ENCODE measurements at places on chromosomes 7 and 10.

- DNase-seq = no peak
These were observed 122.7 kb upstream of the TMEM72 start for GRCh38 chr10:44788147-44789129.

GRCh38 chr7:116228241-116228640 is 17.9 kb downstream of the TES start:
- no peak for DNase-seq

- peak; percentile 51 for DNase-seq
These were observed 6.6 kb downstream of the DMBT1 start for GRCh38 chr10:122567056-122567660.

GRCh38 chr7:69436946-69437345 is 161.3 kb upstream of the AUTS2 start:
- DNase-seq = no peak

DNA sequence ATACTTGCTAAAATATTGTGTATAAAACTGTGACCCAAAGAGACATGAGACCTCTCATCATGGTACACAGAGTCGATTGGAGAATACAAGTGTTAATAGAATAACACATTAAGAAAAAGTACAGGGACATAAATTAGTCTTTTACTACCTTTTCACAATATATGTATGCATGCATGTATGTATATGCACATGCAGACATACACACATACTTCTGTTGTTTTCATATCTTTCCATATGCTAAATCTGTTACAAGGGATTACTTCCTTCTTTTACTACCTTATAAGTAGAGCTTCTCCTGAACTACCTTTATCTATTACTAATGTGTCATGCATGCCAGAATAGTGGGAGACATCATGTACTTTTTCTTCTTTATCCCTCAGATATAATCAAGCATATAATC is 131.6 kb downstream of the GPR158 start:
- DNase-seq = no peak

- DNase-seq = no peak
These were observed 3.5 kb upstream of the MYOZ1 start for GRCh38 chr10:73644767-73645166.

DNA sequence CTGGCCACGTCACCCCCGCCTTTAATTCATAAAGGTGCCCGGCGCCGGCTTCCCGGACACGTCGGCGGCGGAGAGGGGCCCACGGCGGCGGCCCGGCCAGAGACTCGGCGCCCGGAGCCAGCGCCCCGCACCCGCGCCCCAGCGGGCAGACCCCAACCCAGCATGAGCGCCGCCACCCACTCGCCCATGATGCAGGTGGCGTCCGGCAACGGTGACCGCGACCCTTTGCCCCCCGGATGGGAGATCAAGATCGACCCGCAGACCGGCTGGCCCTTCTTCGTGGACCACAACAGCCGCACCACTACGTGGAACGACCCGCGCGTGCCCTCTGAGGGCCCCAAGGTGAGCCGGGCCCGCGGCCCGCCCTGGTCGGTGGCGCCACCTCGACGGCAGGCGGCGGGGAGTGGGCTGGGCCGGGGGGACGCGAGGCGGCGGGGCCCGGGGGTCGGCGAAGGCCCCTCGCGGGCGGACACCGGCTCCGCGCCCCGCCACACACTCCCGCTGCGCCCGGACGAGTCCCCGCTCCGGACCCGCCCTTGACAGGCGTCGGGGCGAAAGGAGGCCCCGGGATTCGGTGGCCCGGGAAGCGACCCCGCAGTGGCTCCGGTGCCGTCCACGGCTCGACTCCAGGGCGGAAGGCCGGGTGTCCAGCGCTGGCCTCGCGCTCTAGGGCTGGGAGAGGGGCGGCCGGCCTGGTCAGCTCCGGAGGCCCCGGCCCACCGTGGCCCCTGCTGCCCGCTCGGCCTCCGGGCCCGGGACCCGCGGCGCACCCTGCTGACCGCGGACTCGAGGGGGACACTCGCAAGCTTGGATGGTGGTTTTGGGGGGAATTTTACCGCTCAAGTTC is 557 bp downstream of the BAG3 start:
- peak; percentile 32 for DNase-seq

DNA sequence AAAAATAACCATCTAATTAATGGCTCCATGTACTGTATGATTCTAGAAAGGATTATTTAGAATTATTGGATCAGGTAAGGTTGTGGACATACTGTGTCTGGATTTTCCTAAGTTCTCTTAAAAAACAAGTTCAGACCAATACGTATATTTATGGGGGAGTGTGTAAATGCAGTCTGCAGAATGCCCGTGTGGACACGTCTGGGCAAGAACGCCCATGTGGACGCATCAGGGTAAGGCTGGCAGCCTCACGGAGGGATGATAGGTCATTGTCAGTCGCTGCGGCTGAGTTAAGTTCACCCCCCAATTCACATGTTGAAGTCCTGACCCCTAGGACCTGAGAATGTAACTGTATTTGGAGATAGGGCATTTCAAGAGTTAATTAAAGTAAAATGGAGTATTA is 160.0 kb upstream of the SHH start:
- no peak for DNase-seq

DNA sequence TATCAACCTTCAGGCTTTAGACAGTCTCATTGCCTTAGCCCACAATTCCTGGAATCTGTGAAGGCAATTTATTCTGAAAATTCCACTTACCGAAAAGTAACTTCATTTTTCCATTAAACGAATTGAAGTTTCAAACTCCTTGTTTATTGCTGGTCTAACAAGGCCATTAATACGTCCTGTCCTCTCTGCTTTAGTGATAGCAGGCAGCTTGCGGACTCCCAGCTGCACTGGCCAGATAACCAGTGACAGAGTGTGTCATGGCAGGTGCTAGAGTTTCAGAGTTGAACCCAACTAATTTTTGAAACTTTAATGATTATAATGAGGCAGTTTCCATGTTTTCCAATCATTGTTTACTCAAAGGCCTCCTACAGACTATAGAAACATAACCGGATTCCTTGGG is 31.1 kb downstream of the LOXL4 start:
- DNase-seq = no peak

DNA sequence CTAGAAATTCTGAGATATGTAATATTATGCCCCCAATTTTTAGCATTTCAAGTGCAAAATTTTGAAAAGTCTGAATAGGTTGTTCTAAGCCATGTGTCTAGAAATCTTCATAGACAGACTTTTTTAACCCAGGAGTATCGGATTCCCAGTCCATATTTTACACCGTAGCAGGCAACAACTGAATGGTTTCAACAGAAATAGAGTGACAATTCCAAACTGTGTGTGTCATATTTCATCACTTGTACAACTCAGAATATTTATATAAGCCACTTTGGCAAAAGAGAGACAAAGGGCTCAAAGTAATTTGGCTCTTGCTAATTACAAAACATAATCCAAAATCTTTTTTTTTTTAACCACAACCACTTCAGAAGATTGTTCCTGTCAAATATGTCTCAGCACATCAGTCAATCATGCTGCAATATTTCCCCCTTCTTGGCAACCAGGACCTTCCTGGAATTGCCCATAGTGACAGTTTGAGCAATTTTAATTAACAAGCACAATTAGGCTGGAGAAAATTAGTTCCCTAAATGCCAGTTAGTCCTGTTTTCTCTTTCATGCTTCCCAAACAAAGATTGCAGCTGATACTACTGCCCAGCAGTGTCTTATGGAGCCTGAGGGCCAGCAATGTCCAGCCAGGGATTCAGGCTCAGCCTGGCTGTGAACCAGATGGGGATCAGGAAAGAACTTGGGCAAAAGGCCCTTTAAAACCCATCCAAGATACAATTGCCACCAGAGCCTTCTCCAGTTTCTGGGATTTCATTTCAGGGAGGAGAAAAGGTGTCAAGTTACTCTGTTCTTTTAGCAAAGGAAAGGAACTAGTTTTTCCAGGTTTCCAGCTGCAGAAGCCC is 533.3 kb upstream of the GHITM start:
- no peak for DNase-seq

DNA sequence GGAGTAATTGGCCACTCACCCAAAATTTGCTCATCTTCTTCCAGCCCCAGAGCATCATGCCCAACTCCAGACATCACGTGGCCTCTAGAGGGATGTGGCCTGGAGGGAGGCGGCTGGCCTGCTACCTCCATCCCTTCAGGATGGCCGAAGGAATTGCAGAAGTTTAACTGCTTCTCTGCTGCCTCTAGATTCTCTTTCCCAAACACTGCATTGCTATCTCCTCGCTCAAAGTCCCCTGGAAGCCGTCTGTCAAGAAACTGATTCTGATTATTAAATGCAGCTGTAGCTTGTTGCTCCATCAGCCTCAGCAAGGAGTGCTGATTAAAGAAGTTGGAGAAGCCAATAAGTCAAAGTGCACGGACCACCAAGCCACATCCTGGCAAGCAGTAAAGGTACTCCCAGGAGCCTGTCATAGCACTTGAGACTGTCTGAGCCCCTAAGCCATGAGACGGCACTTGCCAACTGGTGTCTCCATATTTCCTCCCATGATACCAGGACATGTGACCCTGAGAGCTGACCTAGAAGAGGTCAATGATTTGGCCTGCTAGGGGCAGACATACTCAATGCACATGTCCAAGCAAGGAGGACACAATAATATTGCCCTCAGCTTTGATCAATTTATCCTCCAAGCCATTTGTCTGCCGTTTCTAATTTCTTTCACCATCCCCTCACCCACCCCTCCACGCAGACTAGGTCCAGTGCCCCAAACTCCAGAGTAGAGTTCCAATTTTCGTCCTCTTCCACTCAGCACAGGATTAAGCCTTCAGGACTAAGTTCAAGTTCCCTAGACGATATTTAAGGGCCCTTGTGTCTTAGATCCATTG is 84.2 kb downstream of the TBXAS1 start:
- no peak for DNase-seq

DNA sequence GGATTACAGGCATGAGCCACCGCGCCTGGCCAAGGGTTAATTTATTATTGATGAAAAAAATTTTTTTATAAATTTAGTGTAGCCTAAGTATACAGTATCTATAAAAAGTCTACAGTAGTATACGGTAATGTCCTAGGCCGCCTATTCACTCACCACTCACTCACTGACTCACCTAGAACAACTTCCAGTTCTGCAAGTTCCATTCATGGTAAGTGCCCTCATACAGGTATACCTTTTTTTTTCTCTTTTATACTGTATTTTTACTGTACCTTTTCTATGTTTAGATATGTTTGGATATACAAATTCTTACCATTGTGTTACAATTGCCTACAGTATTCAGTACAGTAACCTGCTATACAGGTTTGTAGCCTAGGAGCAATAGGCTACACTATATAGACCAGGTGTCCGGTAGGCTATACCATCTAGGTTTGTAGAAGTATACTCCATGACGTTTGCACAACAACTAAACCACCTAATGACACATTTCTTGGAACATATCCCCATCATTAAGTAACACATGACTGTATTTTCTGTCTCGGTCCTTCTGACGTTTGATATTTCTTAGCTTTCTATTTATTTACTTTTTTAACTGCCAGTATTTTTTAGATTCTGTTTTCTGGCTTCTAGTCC is 23.4 kb downstream of the IRF5 start:
- no peak for DNase-seq

GRCh38 chr10:112624546-112625048 is 177.6 kb downstream of the VTI1A start:
- no peak for DNase-seq

- DNase-seq = peak; percentile 42
These were observed 50.2 kb downstream of the APBB1IP start for GRCh38 chr10:26488344-26488743.

GRCh38 chr7:1817061-1817712 is 147.1 kb downstream of the ELFN1 start:
- DNase-seq = no peak

DNA sequence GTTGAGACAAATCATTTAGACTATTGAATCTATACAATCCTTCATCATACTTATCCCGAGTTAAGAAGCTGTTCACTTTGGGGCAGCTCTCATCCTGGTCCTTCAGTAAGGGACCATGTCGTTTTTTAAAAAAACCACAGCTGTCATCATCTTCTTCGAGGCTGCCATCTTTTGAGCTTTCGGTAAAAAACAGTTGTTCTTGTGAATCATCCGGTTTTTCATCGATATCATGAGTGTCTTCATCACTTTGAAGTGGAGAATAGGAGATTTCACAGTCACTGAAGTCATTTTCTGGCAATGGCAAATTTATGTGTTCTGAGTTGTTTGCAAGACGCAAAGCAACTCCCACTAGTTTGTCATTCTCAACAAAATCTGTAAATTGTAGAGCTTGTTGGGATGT is 3.9 kb downstream of the DCLRE1A start:
- DNase-seq = no peak

GRCh38 chr10:97261656-97262055 is 30.8 kb downstream of the ARHGAP19 start:
- DNase-seq = no peak

DNA sequence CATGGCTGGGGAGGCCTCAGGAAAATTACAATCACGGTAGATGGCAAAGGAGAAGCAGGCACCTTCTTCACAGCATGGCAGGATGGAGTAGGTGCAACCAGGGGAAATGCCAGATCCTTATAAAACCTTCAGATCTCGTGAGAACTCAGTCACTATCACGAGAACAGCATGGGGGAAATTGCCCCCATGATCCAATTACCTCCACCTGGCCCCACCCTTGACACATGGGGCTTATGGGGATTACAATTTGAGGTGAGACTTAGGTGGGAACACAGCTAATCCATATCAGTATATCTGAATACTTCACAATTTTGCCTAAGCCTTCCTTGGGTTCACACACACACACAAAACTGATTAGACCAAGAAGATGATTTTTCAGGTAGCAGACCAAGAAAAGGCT is 145.1 kb upstream of the COL1A2 start:
- DNase-seq = no peak

GRCh38 chr10:124643330-124644009 is 100.7 kb downstream of the FAM53B start:
- DNase-seq = no peak

All from activated CD4-positive, alpha-beta T cell treated with anti-CD3 and anti-CD28 coated beads, Interleukin-2, amount 50 U/mL, for 48 hours (primary cell).